ENCODE measurements at places on chromosomes 4 and X.
A peak's percentile ranks its signal among the peaks of the same experiment; 100 is the strongest.

GRCh38 chr4:140812916-140813315 is 56.7 kb upstream of the TBC1D9 start:
- no peak for DNase-seq

DNA sequence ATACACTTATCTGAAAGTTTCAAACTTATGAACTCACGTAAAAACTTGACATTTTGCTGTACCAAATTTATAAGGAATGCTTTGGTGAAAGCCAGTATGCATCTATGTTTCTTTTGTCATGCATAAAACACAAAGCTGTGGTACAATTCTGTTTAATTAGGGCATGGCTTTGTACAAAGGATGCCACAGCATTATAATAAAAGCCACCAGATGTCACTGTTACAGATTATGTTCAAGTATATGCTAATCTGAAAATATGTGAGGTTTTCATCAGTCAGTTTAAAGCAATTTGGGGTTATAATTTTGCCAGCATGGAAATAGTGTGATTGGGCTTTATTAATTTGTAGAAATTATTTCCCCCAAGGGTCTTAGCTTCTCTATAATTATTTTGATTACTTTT is 69.0 kb downstream of the ATOH1 start:
- DNase-seq: peak; percentile 27

GRCh38 chrX:127558811-127559210 is 493.4 kb downstream of the ACTRT1 start:
- DNase-seq: no peak

DNA sequence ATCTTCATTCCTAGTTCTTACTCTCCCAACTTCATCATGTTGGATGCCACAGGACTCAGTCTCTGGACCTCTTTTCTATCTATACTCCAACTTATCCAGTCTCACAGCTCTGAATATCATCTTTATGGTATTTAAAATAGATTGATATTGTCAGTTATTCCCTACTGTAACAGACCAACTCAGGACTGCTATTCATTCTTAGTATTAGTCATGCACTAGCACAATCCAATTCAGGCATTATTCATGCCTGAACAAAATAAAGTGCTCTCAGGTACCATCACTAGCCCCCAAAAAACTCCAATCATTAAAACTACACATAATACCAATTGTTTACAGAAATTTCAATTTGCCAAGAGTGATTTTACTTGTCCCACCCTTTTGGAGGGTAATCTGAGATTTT is 37.7 kb downstream of the FRYL start:
- DNase-seq: no peak

- no peak for DNase-seq
These were observed 209.8 kb upstream of the SLIT2 start for GRCh38 chr4:20041839-20042407.

DNA sequence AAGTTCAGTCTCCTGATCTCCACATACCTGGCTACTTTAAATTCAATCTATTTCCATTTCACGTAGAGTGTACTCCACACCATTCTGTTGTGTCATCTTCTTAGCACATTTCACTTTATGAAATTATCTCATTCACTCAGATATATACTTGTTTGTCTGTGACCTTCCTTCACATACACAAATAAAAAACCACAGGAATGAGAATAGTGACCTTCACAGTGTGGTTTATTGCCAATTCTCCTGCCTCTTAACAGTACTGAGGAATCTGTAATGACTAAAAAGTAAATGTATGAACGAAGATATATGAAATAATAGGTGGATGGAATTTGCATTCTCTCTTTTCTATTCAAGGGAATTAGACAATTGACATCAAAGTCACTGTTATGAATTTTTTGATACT is 183.9 kb upstream of the PCDH7 start:
- DNase-seq: no peak

- no peak for DNase-seq
These were observed 1844.4 kb upstream of the PCDH10 start for GRCh38 chr4:131304686-131305085.

DNA sequence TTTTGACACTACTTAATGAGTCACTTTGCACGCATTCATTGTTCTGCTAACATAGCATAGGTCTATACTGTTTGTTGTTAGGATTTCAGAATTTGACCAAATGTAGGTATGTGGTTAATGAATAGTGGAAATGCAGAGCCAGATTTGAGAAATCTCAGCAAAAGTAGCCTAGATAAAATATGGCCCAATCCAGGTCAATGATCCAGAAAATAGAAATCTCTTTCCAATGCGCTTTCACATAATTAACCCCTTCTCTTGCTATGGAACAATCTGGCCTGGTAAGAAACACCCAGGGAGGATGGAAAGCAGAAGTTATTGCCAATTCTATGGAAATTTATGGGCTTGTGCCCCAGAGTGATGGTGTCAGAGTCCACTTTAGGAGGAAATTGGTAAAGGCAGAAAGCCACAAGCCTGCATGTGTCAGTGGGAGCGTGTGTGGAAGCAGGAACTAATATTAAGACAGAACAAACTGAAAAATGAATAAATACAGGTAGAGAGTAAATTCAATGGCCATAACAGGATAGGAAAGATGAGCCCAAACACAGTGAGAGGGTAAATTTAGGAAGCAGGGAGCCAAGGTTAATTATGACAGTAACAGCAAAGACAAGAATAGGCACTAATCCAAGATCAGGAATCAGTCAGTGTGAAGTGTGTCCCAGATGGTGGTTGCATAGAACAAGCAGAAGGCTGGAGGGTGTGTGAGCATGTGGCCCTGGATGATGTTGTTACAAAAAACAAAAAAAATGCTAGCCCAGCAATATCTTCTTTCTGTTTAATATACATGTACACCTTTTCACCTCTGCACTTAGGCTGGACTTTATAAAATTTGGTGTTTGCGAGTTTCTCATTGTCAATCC is 102.9 kb downstream of the SYTL5 start:
- DNase-seq: no peak

GRCh38 chr4:38468339-38468866 is 195.6 kb upstream of the KLF3 start:
- DNase-seq: no peak

DNA sequence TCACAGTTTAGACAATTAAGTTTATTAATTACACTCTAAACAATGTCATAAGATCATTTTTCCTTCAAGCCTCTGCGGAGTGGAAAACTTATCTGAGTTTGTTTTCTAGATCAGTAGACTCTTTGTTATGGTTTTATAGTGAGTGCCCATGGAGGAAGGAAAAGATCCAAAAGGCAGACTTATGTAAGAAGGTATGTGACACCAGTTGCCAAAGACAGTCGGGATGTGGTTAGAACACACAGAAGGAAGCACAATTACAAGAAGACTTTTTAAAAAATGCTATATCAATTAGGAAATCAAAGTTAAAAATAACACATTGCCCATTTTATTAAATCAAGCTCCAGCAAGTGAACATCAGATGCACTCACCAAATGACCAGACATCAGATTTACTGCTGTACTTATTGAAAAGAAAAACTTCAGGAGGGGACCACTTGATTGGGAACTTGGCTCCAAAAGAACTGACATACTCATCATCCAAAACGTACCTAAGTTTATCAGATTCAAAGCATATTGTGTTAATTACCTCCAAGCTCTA is 57.1 kb downstream of the NIPAL1 start:
- DNase-seq: no peak

- DNase-seq: no peak
These were observed 32.1 kb downstream of the TAPT1 start for GRCh38 chr4:16194214-16194613.

DNA sequence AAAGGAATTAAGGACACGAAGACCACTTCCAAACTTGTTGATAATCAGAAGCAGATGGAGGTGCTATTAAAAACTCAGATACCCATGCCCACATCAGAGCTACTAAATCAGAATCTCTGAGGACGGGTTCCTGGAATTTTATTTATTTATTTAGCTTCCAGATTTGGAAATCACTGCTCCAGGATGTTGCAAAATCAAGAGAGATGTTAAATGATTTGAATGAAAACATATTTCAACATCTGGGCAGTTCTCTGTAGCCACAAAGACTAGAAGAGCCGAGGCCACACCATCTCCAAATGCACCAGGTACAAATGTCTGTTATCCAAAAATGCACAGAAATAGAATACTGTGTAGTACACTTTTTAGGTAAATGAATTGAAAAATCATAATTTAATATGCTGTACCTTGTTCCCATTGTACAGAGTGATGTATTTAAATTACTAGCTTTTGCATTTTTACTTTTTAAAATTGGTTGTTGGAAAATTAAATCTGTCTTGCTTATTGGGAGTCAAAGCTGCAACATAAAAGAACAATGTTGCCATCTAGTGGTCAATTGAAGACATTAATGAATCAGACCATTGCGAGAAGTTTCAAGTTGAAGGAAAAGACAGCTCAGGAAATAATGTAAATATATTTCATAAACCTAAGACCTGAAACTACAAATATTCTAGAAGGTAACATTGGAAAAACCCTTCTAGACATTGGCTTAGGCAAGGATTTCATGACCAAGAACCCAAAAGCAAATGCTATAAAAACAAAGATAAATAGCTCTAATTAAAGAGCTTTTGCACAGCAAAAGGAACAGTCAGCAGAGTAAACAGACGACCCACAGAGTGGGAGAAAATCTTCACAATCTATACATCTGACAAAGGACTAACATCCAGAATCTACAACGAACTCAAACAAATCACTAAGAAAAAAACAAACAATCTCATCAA is 151.3 kb upstream of the TTC29 start:
- peak; percentile 71 for DNase-seq

DNA sequence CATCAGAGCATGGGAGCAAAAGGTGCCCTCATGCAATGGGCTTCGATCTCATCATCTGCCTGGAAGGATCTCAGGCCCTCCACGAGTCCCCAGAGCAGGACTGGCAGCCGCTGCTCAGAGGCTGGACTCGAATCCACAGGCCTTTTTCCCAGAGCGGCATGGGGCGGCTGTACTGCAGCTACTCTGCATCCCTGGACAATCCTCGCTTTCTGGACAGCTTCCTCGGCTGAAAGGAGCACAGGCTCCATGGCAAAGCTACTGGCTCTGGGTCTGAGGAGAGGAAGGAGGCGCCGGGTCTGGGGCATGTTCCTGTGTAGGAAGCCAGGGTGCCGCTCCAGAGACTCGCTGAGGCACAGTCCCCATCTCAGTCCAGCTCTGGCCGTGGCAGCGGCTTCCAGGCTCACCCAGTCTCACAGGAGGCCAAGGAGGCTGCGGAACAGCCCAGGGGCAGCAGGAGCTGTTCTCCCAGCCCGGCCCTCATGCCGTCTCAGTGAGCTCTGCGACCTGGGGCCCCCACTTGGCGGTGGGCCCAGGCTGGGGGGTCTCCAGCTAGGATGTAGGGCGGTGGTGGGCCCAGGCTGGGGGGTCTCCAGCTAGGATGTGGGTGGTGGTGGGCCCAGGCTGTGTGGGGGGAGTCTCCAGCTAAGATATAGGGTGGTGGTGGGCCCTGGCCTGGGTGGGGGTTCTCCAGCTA is 2.7 kb upstream of the SPON2 start:
- no peak for DNase-seq

DNA sequence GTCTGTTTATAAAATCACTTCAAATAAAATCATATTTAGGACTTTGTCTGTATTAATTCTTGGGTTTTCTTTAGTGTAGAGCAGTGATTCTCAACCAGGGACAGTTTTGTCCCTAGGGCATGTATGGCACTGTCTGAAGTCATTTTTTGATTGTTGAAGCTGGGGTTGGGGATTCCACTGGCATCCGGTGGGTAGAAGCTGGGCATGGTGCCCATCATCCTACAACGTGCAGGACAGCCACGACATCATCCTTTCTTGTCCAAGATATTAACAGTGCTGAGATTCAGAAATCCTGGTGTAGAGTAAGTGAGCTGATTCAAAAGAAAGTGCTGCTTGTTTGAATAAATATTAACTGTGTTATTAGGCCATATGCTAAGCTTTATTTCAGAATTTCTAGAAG is 28.6 kb downstream of the DCLK2 start:
- no peak for DNase-seq

- no peak for DNase-seq
These were observed 24.8 kb upstream of the PTPN13 start for GRCh38 chr4:86569103-86569870.

DNA sequence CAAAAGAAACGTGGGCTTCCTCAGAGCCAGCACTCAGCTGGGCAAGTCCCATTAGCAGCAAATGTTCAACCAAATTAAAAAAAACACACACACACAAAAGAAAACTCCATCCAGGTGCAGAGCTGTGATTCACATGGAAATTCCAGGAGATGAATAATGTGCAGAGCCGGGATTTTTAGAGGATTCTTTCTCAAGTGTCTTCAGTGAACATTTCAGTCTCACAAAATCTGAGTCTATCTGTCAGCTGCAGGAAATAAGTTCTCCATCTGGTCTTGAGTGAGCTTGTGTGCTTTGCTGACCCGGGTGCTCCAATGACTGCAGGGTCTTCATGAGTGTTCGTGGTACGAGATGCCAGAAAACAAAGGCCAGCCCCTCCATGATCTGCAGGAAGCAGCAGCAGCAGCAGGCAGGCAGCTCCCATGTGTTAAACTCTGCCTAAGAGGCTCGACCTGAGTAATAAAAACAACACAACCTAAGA is 44.3 kb downstream of the RASGEF1B start:
- no peak for DNase-seq

DNA sequence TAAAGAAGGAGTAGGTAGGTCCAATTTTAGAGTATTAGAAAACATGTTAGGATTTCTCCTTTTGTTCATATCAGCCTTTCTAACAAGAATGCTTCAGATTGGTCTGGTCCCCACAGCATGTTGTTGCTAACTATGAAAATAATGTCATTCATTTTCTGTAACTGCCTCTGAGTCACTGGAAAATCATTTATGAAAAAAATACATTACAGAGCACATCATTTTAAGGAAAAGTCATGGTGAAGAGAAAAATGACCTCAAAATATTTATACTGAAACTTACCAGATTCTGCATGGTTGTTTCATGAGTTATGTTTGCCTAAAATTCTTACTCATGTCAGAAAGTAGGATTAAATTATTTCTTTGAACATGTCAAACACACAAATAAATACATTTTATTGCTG is 35.2 kb downstream of the DTHD1 start:
- DNase-seq: no peak

- DNase-seq: no peak
These were observed 522.8 kb downstream of the GLUD2 start for GRCh38 chrX:121570072-121570841.

- DNase-seq: no peak
These were observed 43.5 kb downstream of the LHFPL1 start for GRCh38 chrX:112636288-112636687.

DNA sequence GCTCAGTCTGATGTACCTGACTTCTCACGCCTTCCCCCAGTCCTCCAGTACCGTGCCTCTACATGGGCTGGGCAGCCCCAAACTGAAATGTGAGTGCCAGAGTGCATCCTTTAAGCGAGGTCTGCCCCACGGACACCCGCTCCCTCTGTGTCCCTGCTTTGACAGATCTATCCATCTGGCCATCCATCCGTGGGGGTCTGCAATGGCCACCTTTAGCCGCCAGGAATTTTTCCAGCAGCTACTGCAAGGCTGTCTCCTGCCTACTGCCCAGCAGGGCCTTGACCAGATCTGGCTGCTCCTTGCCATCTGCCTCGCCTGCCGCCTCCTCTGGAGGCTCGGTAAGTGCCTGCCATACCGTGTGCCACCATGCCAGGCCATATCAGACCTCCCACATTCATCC is 827 bp downstream of the PORCN start:
- peak; percentile 31 for DNase-seq

- no peak for DNase-seq
These were observed 481.7 kb upstream of the NR3C2 start for GRCh38 chr4:148923881-148924280.

Data from G401 (cell line).